ENCODE measurements at places on chromosomes 11 and 22.

- DNase-seq, result no peak
Measured at GRCh38 chr22:34878171-34878570, 187.8 kb upstream of the ISX start.

DNA sequence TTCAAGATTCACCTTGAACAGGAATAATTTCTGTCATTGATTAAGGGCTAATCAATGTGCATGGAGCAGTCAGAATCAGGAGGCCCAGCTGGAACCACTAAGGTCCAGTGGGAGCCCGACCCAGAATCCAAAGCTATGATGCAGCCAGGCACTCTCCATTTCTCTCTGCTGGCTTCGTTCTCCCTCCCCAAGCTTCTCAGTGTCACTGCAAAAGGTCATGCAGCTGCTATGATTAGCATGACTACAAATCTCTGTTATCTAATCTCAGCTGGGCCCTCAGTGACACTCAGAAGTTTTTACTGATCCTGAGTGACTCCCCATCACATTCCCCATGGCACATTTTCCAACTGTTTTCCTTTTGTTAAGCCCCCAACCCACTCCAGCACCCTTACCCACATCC is 31.1 kb upstream of the PRSS23 start:
- DNase-seq, result no peak

DNA sequence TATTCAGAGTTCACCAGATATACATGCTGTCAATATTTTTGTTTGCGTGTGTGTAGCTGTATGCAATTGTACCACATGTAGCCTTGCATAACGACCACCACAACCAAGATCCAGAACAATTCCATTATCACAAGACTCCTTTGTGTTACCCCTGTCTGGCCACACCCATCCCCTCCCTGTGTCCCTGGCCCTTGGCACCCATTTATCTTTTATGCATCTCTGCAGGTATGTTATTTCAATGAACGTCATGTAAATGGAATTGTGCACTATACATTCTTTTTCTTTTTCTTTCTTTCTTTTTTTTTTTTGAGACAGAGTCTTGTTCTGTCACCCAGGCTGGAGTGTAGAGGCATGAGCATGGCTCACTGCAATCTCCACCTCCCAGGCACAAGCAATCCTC is 9.7 kb upstream of the PAFAH1B2 start:
- DNase-seq, result no peak

GRCh38 chr11:96272529-96273222 is 70.3 kb downstream of the MAML2 start:
- no peak for DNase-seq

DNA sequence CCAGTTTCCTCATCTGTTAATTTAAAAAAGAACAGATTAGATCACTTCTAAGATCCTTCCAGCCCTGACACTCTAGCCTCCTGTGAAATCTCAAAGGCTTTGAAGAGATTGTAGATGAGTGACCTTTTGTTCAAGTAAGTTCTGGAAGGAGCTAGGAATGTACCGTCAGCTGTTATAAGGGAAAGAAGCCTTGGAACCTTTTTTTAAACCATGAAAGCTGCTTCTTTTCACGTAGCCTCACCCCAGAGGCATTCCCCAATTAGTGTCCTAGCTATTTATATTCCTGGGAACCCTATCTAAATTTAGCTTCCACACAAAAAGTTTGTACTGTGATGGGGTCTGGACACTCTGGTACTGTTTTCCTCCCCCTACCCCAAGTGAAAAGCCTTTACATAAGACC is 35.8 kb upstream of the SLN start:
- no peak for DNase-seq

DNA sequence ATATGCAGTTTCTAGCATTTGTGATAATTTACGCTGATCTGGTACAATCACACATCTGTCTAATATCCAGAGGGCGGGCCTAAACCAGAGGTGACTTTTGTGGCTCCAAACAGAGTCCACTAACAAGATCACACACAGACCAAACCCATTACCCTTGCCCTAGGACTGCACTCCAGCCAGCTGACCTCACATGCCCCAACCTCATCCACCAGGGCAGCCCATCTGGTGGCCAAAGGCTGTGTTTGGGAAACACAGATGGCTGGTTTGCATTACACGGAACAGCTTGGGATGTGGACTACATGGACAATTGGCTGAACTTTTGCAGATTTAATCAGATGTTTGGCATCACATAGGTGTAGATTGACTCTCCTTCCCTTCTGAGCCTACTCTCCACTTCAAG is 228.2 kb downstream of the GRIK4 start:
- no peak for DNase-seq

DNA sequence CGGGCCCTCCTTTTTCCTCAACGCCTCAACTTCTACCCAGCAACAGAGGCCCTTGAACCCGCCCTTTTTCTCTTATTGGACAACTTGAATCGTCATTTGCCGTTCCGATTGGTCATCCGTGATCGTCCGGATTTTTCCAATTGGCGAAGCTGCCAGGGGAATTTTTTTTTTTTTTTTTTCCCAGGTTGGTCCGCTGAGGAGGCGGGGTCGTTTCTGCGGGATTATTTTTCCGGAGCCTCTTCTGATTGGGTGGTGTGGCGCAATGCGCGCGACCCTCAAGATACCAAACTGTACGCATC is 465 bp upstream of the TTC9C start:
- DNase-seq, result peak; percentile 97

DNA sequence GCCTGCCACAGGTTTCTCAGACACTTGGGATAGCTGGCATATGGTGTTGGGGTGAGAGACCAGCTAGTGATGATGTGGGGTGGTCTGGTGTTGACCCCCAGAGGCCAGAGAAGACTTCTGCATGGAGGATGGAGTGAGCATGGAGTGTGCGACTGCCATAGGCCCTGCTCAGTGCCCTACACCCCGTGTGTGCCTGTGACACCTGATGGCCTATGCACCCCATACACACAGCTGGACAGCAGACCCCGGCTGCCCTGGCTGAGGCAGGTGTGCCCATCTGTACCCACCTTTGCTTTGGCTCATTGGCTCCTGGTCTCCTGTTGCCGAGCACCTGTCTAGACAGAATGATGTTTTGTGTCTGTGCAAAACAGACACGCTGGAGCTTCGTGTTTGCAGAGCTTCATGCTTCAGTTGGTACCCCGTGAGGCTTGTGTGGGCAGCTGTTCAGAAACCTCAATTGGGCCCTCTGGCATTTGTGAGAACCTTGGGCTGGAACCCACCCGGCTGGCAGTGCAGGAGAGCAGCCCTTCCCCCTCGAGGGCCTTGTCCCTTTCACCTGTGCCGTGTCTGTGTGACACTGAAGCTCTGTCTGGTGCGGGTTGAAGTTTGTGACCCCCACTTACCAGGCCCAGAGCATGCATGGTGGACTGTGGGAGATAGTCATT is 27.6 kb downstream of the BCR start:
- no peak for DNase-seq

- no peak for DNase-seq
Measured at GRCh38 chr22:44295406-44295805, 17.3 kb downstream of the SHISAL1 start.

GRCh38 chr11:12019866-12020416 is 11.5 kb upstream of the DKK3 start:
- no peak for DNase-seq

DNA sequence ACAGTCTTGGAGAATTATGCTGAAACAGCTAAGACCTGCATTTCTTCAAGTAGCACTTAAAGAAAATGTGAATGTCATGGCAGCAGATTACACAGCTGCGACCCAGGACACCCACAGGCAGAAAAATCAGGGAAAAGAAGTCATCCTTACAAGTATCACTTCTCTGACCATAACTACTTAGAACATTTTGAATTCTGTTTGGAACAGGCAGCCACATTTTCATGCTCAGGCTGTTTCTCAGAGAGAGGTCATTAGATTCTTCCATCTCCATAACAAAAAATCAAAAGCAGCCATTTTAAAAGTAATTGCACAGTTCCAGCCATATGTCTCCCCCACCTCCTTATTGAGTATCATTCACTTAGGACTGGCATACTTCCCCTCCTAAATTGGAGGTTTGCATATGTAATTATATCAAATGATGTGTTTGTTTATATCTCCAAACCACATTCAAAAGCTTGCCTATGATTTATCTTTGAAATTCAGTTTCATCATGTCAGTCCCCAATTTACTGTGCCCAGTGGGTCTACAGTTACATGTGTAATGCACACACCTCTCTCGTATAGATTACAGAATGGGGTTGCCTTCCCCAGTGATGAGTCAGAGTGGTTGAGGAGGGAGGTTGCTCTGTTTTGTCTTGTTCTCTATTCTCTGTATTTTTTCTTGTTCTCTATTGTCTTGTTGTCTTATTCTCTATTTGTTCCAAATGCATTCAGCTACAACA is 276.5 kb upstream of the MTNR1B start:
- DNase-seq, result no peak

DNA sequence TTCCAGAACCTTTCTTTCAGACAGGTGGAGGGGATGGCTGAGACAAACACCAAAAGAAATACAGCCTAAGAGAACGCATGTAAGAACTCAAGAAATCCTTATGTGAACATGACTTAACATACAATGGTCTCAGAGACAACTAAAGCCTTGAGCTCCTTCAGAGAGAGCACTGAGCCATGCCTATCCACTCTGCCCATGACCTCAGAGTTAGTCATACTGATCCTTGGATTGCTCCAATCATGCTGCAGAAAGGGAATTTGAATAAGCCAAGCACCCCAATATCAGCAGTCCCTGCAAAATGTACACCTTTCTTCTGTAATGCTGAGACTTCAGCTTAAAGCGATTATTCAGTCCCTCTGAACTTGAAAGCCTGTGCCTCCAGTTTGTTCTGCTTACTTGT is 43.2 kb upstream of the CHKA start:
- DNase-seq, result no peak

GRCh38 chr11:112583261-112583893 is 322.7 kb upstream of the PLET1 start:
- no peak for DNase-seq

DNA sequence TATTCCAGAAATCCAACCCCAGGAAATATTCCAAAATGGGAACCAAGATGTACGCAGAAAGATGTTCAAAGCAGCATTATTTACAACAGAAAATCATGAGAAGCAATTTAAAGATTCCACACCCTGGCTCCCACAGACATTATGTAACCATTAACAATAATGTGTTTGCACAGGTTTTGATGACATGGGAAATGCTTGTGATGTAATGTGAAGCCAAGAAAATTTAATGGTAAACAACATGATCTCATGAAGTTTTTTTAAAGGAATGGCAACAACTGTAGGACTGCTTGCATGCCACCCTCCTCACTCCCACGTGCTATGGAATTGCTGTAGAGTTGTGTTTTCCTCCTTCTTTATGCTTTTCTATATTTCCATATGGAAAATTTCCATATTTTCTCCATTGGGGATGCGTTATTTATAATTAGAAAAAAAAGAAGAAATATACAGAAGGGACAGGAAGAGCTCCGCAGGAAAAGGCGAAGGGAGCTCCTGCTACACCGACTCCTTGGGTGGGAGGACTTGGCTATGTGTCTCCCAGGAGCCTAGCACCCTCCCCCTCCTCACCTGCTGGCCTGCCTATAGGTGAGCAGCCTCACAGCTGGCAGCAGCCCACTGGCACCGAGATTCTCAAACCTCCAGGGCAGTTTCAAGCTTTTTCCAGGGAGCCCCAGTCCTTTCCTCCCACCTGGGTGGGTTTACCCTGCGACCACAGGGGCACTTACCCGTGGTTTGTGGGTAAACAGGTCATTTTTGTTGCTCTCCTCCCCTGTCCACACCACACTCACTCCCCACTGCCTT is 20.9 kb downstream of the LRFN4 start:
- DNase-seq, result no peak

Data from fibroblast of skin of left quadriceps (primary cell).